ENCODE measurements at places on chromosomes 5 and 9.

DNA sequence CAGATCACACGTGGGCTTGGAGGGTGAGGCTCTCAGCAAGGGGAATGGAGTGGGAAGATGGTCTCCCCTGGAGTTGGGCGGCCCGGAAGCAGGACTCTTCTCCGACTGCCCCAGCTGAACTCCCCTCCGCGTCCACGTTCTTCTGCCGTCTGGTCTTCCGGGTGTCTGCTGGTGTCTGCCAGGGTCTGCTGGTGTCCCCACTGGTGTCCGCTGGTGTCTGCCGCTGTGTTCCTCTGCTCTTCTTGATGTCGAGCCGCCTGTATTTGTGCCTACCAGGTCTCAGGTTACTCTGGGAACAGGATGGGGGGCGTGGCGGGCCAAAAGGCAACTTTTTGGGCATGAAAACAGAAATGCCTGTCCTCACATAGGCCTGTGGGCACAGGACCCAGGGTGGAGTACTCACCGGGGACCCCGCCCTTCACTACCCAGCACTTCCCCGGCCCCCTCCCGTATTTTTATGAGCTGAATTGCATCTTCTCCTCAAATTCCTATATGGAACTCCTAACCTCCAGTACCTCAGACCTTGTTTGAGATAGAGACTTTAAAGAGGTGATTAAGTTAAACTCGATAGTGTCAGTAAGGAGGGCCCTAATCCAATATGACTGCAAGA lies 675.4 kb downstream of the SEMA5A start:
- DNase-seq, result no peak

- DNase-seq, result no peak
Measured at GRCh38 chr9:115462623-115463022, 344.7 kb upstream of the TNC start.

GRCh38 chr9:32701321-32702022 lies 66.0 kb upstream of the TAF1L start:
- no peak for DNase-seq

DNA sequence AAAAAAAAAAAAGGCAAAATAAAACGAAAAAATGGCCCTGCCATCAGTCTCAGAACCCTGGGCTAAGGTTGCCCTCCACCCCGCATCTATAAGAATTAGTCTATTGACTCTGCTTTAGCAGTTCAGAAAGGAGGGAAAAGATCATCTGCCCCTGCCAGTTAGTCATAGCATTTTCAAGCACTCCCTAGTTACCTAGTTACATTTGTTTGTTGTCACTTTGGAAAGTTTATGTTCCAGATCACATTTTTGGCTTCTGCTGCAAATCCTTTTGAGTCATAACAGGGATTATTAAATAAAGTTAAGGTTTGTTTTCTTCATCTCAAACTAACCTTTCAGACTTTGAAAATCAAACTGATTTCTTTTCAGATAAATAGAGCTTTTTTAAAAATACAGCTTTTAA lies 52.1 kb downstream of the AQP7 start:
- DNase-seq, result no peak

DNA sequence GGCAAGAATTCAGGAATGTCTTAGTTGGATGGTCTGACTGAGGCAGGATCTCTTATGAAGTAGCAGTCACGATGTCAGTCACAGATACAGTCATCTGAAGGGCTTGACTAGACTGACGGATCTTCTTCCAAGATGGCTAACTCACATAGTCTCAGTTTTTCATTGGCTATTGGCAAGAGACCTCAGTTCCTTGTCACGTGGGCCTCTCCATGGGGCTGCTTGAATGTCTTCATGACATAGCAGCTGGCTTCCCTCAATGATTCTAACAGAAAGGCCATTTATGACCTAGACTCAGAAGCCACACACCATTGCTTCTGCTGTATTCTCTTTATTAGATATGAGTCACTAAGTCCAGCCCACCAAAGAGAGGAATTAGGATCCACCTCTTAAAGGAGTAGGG lies 4.7 kb downstream of the APC start:
- DNase-seq, result no peak

- no peak for DNase-seq
Measured at GRCh38 chr5:96837303-96837702, 29.6 kb upstream of the ERAP1 start.

- DNase-seq, result no peak
Measured at GRCh38 chr5:19352120-19352519, 635.9 kb downstream of the CDH18 start.

DNA sequence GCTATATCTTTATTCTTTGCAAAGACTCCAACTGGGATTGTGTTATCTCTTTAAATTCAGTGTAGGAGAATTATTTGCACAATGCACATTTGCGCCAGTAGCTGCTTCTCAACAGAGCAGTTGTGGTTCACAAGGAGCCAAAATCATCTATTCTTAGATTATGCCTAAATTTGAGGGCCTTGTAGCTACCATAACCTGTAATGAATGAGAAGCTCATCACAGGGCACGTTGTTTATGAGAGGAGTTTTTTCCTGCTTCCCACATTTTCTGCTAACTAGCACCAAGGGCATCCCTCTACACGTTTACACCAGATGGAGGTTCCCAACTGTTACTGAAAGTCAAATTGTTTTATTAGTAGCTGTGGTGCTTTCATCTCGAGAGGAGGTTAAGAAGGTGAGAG lies 322.4 kb downstream of the TMEM161B start:
- no peak for DNase-seq

- DNase-seq, result no peak
Measured at GRCh38 chr5:74155501-74155900, 485.0 kb downstream of the ENC1 start.

DNA sequence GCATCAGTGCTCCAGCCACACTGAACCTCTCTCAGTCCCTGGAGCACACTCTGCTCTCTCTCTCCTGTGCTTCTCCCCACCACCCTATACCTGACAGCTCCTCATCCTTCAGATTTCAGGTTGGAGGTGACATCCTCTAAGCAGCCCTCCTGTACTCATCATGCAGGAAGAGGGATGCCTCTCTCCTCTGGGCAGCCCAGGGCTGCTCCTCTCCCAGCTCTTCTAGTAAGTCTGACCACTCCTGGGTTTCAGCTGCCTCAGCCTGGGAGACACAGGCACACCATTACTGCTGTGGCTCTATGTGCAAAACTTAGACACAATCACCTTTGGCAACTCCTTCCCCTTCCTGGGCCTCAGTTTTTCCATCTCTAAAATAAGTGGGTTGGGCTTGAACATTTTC lies 232.4 kb upstream of the BRINP1 start:
- no peak for DNase-seq

- no peak for DNase-seq
Measured at GRCh38 chr9:105376893-105377292, 70.9 kb upstream of the FSD1L start.

- DNase-seq, result no peak
Measured at GRCh38 chr9:85129514-85129913, 460.0 kb downstream of the NTRK2 start.

GRCh38 chr5:160252916-160253315 lies 23.6 kb downstream of the FABP6 start:
- DNase-seq, result no peak

DNA sequence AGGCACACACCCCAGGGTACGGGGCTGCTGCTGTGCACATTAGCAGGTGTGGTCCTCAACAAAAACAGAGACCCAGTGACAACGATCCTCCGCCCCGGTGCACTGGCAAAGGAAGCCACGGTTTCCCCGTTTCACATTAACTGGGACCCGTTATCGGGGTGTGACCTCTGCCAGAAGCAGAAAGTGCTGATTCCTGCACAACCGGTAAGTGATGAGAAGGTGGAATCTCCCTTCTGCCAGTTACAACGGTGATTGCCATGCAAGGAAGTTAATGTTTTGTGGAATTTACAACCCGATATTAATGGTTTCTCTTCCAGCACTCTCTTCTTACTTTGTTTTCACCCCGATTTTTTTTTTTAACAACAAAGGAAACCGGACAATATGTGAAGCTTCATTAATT lies 294.9 kb upstream of the IRX1 start:
- DNase-seq, result no peak

DNA sequence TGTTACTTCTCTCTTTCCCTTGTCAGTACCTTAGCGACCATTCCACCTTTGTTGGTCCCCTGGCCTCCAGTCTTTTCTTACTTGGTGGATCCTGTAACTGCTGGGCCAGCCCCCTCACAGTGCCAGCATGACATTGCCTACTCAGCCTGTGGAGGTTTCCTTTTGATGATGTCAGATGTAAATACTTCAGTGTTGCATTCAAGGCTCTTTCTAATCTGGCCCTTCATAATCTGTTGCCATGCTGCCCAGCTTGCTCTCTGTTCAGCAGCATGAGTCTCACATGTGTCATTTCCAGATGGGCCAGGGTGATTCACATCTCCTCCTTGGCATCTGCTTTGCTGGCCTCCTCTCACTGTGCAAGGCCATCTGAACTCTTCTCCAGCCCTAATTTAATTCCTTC lies 57.1 kb downstream of the MAST4 start:
- DNase-seq, result no peak

- no peak for DNase-seq
Measured at GRCh38 chr5:100270023-100270771, 265.0 kb upstream of the FAM174A start.

DNA sequence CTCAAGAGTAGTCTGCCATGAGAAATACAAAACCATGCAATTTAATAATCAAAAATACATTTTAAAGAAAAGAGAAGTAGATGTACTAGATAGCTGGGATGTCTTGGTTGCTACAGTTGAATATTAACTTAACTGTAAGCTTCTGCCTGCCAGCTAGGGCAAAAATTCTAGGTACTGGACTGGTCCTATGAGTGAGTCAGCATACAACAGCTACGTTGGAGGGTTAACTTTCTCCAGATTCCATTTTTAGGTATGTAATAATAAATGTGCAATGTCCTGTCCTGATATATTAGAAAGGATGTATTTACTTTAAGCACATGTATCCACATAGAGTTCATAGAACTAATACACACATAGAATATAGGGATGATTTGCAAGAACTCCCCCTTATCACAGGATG lies 230.1 kb downstream of the CAAP1 start:
- no peak for DNase-seq

DNA sequence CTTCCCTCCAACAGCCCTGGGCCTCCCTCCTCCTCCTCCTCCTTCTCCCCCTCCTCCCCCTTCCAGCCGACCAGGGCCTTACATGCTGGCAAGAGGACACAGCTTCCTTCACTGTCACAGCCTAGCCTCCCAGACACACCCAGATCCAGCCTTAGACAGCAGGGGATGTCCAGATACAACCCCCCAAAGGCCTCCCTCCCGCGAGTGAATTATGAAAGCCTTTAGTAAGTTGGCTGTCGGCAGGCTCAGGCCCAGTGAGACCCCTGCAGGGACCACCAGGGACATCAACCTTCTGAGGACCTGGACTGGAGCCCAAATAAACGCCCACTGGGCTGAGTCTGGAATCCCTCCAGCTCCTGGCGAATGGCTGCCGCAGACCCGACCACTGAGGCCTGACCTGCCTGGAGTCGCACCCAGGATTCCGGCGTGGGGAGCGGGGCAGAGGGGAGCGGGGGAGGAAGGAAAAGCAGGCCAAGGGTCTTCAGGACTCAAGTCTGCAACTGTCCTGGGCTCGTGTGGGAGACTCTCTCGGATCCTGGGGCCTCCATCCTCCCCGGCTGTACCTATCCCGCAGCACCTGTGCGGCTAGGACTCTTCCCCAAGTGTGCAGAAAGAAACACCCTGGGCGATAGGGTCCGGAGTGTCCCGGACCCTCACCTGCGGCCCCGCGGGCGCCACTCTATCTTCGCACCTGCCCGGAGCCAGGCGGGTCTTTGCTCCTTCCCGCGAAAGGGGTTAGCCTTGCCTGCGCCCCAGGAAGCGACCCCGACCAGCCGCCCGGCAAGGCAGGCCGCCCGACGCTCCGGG lies 705 bp downstream of the SEPTIN8 start:
- no peak for DNase-seq

DNA sequence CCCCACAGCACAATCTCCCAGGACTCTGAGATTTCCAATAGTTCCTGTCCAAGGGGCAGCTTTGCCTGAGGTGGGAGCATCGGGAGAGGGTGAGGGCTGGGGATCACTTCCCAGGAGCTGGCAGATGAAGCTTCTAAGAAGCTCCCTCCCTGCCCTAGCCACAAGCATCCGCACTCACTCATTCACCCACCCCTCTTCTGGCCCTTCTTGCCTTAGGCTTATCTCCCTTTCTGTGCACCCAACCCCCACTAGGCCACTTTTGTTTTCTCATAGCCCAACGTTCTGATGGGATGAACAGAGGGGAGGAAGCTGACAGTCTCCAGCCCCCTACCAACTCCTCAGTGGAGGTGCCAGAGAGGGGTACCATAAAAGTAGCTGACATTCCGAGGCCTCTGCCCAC lies 3.7 kb upstream of the PCDH1 start:
- DNase-seq, result no peak

DNA sequence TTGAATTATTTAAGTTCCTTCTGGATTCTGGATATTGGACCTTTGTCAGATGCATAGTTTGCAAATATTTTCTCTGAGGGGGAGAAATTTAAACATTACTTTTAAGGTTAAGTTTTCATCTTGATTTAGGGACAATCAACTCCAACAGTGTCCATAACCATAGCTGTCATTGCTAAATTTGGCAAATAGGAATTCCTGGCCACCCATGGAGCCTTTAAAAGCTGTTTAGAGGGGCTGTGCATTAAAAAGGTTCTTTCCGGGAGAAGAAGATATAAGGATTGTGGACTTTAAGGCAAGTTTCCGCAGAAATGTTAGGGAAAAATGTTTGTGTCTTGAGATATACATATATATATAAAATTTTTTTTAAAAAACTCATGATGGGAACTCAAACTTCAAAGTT lies 339.7 kb downstream of the ADAMTS6 start:
- DNase-seq, result no peak

DNA sequence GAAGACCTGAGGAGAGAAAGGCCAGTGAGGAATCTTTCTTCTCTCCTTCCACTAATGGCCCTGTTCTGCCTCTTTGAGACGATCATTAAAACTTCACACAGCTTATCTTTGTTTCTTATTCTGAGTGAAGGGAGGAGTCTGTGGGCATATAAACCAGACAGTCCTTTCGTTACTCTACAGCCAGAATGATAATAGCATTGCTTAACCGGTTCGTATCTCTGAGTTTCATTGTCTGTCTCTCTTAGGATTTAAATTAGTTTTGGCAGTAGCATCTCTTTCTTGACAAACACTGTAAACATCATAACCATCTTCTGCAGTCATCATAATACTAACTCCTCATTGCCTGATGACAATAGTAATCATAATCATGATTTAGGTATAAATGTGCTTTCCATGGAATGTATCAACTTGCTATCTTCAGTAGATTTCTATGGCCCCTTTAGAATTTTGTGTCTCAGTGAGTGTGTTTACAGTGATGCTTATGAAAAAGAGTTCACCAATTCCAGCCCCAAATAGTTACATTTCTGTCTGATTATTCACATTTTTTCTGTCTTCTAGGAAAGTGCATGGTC lies 618.8 kb upstream of the KLF4 start:
- DNase-seq, result no peak
